Trophoblast cell (in vitro differentiated cells and primary cell): ENCODE measurements at places on chromosomes 4 and X.

GRCh38 chr4:83358410-83358809 is 23.8 kb upstream of the HPSE start:
- no peak overlapping the region for H3K4me3 ChIP-seq
- DNase-seq: no peak
- H3K27ac ChIP-seq: peak overlapping the region; percentile 50
- H3K36me3 ChIP-seq: no peaks in the 10 kb centered on the region

- no peaks in the 10 kb centered on the region for H3K36me3 ChIP-seq
- H3K27ac ChIP-seq: no peak overlapping the region
- no peaks in the 10 kb centered on the region for H3K4me1 ChIP-seq
- no peak overlapping the region for H3K4me3 ChIP-seq
- DNase-seq: no peak
- no peaks in the 10 kb centered on the region for H3K27me3 ChIP-seq
These were observed 26.3 kb upstream of the CXCL6 start for GRCh38 chr4:73810191-73810590.

DNA sequence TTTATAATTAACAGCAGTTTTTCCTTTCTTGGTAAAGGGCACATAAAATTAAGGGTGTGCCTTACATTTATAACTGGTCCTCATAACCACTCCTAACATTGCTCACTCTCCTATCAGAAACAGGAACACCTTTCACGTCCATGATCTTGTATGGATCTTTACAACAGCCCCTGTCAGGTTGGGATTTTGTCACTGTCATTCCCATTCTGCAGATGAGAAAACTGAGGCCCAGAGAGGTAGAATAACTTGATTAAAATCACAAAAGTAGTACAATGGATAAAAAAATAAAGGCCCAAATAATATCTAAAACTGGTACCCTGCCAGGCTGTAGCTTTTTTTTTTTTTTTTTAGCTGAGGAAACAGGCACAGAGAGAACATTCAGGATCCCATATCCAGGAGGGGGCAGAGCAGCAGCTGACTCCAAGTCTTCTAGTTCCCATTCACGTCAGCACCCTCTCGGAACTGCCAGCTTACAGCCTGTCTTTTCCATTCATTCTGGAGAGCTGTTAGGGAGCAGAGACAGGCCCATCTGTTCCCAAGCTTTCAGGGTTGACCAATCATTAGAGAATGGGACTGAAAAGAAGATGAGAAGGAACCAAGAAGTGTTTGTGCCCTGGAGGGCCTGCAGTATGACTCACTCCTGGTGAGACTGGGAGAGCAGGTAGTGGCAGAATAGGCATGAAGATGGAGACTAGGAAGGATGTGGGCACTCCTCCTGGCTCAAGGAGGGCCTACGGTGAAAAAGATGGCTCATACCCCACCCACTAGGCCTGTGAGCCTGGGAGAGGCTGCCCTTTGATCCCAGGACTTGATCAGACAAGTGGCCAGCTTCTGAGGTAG is 7.3 kb downstream of the SUV39H1 start:
- no peaks in the 10 kb centered on the region for H3K27me3 ChIP-seq
- DNase-seq: peak; percentile 88
- peaks cover 64% of the 10 kb centered on the region for H3K36me3 ChIP-seq
- H3K4me3 ChIP-seq: no peak overlapping the region

DNA sequence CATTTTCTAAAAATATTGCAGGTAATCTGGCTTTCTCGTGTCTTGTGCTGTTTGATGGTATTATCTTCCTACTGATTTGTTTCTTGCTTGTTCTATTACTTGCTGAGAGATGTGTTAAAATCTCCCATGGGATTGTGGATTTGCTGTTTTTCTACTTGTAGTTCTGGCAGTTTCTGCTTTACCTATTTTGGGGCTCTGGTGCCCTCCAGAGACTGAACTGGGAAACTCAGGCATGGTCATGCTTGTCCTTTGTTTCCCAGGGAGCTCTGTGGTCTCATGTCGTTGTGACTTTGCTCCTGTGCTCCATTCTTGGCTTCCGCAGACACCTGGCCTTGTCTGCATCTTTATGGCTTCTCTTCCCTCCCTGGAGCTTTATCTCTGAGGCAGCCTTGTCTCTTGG is 39.5 kb downstream of the NSD2 start:
- no peak overlapping the region for H3K27ac ChIP-seq
- no peak overlapping the region for H3K4me3 ChIP-seq
- DNase-seq: peak; percentile 44
- H3K4me1 ChIP-seq: no peaks in the 10 kb centered on the region
- H3K27me3 ChIP-seq: no peaks in the 10 kb centered on the region

DNA sequence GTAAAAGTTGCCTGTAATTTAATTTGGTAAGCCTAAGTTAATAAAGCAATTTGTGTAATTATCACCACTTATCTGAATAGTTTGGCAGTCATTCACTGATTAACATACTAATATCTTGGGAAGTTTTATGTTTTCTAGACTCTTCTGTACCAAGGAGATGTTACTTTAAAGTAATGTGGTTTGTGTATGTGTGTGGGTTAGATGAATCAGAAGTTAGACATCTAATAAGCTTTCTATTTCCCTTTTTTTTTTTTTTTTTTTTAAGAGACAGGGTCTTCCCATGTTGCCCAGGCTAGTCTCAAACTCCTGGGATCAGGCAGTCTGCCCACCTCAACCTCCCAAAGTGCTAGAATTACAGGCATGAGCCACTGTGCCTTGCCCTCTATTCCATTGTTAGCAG is 5.3 kb downstream of the SLAIN2 start:
- no peaks in the 10 kb centered on the region for H3K27me3 ChIP-seq
- no peaks in the 10 kb centered on the region for H3K36me3 ChIP-seq
- peaks cover 1% of the 10 kb centered on the region for H3K4me1 ChIP-seq
- H3K27ac ChIP-seq: no peak overlapping the region
- no peak for DNase-seq

- H3K27me3 ChIP-seq: no peaks in the 10 kb centered on the region
- no peak overlapping the region for H3K4me3 ChIP-seq
- no peak overlapping the region for H3K27ac ChIP-seq
These were observed 47.3 kb upstream of the RAB9B start for GRCh38 chrX:103879339-103879738.

DNA sequence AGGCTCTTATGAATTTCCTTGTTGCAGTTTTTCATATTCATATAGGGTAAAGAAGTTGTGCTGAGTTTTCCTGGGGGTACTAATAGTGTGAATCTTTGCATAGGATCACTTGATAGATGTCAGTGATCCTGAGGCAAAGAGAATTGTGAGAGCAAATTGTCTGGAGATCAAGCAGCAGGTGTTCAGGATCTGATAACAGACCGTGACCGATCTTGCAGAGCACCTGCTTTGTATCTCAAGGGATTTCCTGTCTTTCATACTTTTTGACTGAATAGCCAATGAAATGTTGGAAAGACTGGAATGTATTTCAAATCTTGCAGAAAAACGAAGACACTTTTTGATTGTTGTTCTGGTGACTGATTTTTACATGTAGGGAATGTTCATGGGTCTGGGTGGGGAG is 914.5 kb downstream of the STIM2 start:
- DNase-seq: no peak
- H3K36me3 ChIP-seq: no peaks in the 10 kb centered on the region
- no peaks in the 10 kb centered on the region for H3K4me1 ChIP-seq
- no peaks in the 10 kb centered on the region for H3K27me3 ChIP-seq
